AG10803 (cell line): ENCODE measurements at places on chromosomes 5 and 9.

DNA sequence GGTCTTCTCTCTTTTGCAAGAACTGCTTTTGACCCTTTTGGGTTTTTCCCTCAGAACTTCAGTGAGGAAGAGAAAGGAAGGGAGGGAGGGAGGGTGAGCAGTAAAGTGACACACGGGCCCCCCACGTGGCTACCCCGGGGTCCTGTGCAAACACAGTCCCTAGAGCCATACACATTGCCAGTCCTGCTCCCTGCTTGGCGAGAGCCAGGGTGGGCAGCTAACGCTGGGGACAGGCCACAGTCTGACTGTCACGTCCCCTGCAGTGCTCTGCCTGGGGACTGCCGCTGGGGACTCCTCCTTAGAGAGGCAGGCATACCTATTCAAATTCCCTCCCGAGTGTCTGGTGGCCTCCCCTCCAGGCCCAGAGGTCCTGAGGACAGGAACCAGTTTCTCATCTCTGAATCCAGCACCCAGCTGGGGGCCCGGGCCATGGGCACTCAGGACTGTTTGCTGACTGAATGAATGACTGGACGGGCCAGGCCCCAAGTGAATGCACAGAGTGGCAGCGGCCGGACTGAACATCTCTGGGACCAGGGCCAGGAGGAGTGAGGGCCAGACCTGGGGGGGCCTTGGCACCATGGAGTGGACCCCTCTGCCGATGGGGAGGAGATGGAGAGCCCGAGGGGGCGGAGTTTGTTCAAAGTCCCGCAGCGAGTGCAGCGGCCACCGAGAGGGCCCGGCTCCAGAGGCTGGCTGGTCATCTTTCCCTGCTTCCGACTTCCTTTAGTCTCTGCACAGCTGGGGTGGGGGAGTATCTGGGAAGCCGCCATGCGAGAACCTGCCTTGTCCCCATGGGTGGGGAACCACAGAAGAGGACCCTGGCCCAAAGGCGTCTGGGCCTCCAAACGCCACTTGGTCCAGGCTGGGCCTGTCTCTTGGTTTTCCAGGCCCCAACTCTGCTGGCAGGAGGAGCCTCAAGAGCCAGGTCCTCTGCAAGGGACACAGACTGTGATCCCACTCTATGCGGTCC lies 5.8 kb downstream of the CCDC187 start:
- no peak for DNase-seq

GRCh38 chr9:133437753-133438531 lies 15.8 kb downstream of the ADAMTS13 start:
- no peak for DNase-seq

DNA sequence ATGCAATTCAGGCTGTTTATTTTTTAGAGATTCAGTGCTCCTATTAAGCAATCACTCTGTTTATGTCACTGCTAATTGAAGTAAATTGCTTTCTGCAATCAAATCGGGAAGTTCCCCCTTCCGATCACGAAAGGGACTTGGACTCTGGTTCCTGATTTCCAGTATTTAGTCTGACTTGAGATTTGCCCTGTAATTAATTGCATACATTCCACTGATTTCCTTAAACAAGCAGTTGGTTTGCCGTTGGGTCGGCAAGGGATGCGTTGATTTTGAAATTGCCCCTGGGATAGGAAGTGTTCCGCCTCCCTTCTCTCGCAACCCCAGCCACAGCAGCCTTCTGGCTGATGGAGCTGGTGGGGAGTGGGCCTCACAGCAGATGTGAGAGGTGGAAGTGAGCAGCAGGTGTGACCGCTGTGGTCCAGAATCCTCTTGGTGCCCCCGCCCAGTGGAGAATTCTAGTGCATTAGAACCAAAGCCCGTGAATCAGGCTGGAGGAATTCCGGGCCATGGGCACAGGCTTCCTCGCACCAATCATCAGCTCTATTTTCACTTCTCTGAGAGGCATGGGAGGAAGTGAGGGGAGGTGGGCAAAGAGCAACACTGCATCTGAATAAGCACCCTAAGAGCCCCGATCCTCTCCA lies 102.5 kb downstream of the SPRY4 start:
- DNase-seq, result no peak

GRCh38 chr5:55096861-55097260 lies 5.6 kb upstream of the GZMA start:
- no peak for DNase-seq

- no peak for DNase-seq
Observed at GRCh38 chr5:3607541-3608181, 12.0 kb downstream of the IRX1 start.

DNA sequence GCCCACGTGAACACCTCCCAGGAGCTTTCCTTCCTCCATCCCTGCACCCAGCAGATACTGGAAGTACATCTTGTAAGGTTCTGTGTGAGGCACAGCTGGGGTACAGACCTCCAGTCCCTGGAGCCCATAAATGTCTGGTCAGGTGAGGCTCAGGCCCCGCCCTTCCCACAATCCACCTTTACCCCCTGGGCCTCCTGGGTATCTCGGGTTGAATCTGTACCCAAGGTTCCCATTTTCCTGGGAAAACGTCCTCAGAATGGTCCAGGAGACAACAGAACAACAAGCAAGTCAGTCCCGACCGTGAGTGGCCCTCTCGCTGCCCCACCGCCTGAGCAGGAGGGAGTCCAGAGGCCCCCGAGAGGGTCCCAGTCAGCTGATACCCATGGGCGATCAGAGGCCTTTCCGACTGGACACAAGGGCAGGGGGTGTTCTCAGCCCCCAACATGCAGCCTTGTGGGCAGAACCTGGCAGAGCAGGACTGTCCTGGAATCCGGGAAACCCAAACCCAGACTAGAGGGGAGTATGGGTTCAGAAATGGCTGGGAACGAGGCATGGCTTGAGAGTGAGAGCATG lies 4.3 kb downstream of the SPATA31E1 start:
- DNase-seq, result no peak
